ENCODE measurements at places on chromosomes 16 and 17.

DNA sequence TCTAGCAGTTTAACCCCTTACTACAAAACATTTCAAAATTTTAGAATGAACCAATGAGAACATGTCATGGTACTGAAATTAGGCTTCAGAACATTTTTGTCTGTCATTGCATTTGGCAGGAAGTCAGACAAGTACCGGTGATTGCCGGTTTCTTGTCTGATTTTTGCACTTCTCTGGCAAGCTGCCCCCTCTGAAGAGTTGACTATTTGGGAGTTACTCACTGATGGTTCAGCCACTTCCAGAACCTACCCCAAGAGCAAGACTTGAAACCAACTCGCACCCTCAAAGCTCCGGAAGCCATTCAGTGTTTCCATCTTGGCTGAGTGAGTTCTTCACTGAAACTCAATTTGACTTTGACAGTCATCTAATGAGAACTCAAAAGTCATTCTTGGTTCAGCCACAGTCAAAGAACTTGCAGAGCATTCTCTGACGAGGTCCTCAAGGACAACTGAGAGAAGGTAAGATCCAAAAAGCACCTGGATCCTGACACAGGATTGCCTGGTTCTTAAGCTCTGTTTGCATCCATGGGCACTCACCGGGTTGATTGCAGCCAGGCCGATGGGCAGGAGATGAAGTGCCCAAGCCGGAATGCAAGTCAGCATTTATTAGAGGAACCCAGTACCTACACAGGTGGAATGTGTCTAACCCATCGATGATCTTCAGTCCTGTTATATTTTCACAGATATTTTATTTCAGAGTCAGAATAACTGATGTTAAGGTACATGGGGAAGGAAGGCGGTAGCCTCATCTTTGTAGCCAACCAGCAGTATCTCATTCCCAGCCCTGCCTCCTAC is 93.6 kb downstream of the USP22 start:
- no peak for DNase-seq

- no peak for DNase-seq
Observed at GRCh38 chr17:17078832-17079231, 36.6 kb downstream of the MPRIP start.

- DNase-seq, result no peak
Observed at GRCh38 chr16:22903716-22904115, 89.8 kb downstream of the HS3ST2 start.

GRCh38 chr17:50634224-50634914 is at the start of gene ABCC3:
TSS of gene ABCC3 (plus strand) at chr17:50634881. CDS start at chr17:50634937, 56 bp downstream.
- peak; percentile 57 for DNase-seq

- no peak for DNase-seq
Observed at GRCh38 chr17:28547096-28547622, 5.3 kb downstream of the UNC119 start.

GRCh38 chr17:72005332-72006163 is 115.3 kb upstream of the SOX9 start:
- no peak for DNase-seq

DNA sequence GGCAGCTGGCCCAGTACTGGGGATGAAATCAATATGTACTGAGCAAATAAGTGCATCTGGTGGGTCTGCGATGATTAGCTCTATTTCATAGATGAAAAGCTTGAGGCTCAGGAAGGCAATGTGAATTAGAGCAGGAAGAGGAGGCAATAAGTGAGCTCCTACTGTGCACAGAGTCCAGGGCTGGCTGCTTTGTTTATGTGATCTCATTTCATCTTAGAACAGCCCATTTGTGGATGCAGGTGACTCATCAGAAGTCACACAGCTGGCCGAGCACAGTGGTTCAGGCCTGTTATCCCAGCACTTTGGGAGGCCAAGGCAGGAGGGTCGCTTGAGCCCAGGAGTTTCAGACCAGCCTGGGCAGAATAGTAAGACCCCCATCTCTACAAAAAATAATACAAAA is 7.1 kb downstream of the TMEM114 start:
- DNase-seq, result no peak

GRCh38 chr17:51004249-51004648 is 116.4 kb downstream of the SPAG9 start:
- no peak for DNase-seq

- no peak for DNase-seq
Observed at GRCh38 chr16:9151597-9151996, 60.2 kb downstream of the HAPSTR1 start.

- no peak for DNase-seq
Observed at GRCh38 chr17:28807925-28808634, 34.5 kb downstream of the FAM222B start.

DNA sequence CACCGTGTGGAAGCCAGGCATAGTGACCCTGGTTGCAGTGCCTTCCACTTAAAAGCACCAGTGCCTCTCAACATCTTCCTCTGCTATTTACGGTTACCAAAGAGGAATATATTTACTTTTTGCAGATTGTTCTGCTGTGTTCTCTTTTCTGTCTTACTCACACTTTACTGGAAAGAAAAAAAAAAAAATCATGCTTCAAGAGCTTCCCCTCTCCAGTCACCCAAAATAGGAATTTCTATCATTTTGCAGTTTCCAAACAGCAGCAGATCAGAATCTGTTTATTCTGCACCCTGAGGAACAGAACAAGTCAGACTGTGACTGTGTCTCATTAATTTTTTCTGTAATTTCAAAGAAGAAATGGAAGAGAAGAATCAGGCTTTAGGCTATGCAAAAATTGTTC is 96.1 kb downstream of the KCNJ2 start:
- DNase-seq, result no peak

DNA sequence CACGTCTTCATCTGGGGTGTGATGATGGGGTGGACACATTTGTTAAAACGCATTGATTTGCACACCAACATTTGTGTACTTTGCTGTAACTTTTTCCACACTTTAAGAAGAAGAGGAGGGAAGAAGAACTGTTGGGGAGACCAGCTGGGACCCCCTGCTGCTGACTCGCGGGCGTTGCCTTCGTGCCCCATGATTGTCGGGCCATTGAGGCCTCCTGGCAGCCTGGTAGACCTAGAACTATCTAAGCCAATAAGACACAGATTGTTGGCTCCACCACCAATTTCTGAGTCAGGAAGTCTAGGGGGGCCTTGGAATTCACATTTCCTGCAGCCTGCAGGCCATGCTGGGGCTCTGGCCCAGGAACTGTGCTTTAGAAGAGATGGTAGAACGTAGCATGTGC is 105.5 kb downstream of the TNFRSF13B start:
- DNase-seq, result no peak

Measured in natural killer cell treated with Interleukin-12 subunit alpha and Interleukin-12 subunit beta and Interleukin-15 and Interleukin-18, amount 100 ng/mL, for 72 hours (primary cell).